ENCODE measurements at places on chromosomes 7 and 10. TPM values are rescaled to one million over a fixed set of nuclear protein-coding genes. Genes with fewer than 3 reads are reported as not detected.
A peak's percentile ranks its signal among the peaks of the same experiment; 100 is the strongest.

The NPTX2 gene
- total RNA-seq = 0.62 TPM

DNA sequence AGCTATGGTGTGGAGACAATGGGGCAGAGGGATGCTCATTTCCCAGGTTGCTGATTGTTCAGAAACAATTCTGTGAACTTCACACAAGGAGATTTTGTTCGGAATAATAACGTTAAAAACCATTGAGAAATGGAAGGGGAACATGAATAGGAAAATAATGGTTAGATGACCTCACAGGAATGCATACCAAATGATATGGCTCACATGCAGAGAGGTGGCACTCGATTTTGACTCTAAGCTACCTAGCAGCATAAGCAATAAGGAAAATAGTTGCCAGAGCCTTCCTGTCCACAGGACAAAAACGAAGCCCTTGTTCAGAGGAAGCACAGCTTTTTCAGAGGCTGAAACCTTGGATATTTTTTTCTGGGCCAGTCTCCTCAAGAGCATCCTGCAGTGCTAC, 293.1 kb downstream of the ZEB1 start:
- H3K4me1 ChIP-seq = peaks cover under 1% of the 10 kb centered on the region
- no peaks in the 10 kb centered on the region for H3K27me3 ChIP-seq
- H3K27ac ChIP-seq = no peak overlapping the region
- no peak for DNase-seq

DNA sequence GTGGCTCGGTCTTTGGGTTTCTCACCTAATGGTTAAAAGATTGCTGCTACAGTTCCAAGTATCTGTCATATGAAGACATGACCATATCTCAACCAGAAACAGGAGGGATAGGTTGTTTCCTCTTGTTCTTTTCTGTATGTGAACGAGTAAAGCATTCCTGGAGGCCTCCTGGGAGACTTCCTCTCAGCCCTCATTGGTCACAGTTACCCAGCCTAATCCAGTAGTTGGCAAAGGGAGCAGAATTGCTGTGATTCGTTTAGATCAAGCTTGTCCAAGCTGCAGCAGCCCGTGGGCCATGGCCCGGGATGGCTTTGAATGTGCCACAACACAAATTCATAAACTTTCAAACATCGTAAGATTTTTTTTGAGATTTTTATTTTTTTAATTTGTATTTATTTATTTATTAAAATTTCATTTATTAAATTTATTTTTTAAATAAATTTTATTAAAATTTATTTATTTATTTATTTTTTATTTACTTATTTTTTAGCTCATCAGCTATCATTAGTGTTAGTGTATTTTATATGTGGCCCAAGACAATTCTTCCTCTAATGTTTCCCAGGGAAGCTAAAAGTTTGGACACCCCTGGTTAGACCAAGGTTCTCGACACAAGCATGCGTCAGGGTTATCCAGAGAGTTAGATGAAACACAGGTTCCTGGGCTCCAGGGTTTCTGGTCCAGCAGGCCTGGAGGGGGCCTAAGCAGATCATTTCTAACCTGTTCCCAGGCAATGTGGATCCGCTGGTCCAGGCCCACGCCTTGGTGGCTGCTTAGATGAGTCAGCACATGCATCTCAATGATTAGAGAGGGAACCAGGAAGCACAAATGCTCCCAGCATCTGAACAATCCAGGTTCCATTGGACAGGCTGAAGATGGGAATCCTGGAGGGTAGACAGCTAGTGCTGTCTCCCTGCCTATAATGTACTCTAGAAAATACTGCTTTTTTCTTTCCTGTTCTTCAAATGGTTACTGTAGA, 25.6 kb downstream of the CDC123 start:
- peaks cover 67% of the 10 kb centered on the region for H3K36me3 ChIP-seq
- H3K4me3 ChIP-seq = no peak overlapping the region
- peaks cover 8% of the 10 kb centered on the region for H3K4me1 ChIP-seq
- no peaks in the 10 kb centered on the region for H3K27me3 ChIP-seq
- DNase-seq = no peak
- H3K27ac ChIP-seq = no peak overlapping the region

DNA sequence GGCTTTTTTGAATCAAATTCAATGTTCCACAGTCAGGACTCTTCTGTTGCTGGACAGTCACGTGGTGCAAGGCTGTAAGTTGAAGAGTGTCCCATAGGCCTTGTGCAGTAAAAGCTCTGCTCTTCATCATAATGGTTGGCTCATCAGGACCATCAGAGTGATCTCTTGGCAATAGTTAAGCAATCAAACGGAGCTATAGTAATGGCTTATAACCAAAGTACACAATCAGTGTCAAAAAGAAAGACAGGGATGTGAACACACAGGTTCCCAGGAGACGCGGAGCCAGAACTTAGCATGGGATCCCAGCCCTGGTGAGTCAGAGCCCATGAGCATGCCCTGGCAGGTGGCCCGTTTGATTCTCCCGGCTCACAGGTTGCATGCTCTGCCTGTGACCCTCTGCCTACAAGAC, 10.8 kb upstream of the GPNMB start:
- peaks cover 6% of the 10 kb centered on the region for H3K27me3 ChIP-seq
- no peak for DNase-seq
- no peak overlapping the region for H3K27ac ChIP-seq
- H3K4me1 ChIP-seq = no peaks in the 10 kb centered on the region
- H3K4me3 ChIP-seq = no peak overlapping the region

DNA sequence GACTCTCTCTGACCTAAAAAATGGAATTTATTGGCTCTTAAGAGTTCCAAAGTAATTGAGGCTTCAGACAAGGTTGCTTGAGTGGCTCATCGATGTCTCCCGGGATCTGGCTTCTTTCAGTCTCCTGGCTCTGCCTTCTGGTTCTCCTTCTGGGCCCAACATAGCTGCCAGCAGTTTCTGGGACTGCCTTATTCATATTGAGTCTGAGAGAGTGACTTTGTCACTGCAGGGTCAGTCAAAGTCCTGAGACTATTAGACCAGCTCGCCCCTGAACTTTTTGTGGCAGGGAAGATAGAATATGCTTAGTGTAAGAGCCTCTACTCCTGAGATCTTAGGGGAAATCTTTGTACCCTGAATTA, 94.0 kb downstream of the MMRN2 start:
- H3K27ac ChIP-seq = no peak overlapping the region
- no peak overlapping the region for H3K4me3 ChIP-seq
- no peaks in the 10 kb centered on the region for H3K27me3 ChIP-seq
- H3K36me3 ChIP-seq = no peaks in the 10 kb centered on the region

The RARRES2 gene
- 144 TPM for total RNA-seq

The SLC39A12 gene
- 0.41 TPM for total RNA-seq

The SEMA3C gene
- 34.8 TPM for total RNA-seq

DNA sequence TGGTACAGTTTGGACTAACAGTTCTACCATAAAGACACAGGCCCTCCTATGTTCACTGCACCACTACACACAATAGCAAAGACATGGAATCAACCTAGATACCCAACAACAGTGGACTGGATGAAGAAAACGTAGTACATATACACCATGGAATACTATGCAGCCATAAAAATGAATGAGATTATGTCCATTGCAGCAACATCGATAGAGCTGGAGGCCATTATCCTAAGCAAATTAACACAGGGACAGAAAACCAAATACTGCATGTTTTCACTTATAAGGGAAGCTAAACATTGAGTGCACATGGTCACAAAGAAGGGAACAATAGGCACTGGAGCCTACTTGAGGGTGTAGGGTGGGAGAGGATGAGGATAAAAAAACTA, 75.0 kb downstream of the MEST start:
- H3K4me3 ChIP-seq = no peak overlapping the region
- peak overlapping the region; percentile 40 for H3K27ac ChIP-seq
- H3K27me3 ChIP-seq = no peaks in the 10 kb centered on the region
- peaks cover 4% of the 10 kb centered on the region for H3K4me1 ChIP-seq
- DNase-seq = no peak

The SMURF1 gene
- 32.0 TPM for total RNA-seq

The FAM241B gene
- 5.0 TPM for total RNA-seq

- no peak for DNase-seq
- no peak overlapping the region for H3K4me3 ChIP-seq
- no peak overlapping the region for H3K27ac ChIP-seq
- no peaks in the 10 kb centered on the region for H3K4me1 ChIP-seq
- no peaks in the 10 kb centered on the region for H3K36me3 ChIP-seq
- H3K27me3 ChIP-seq = no peaks in the 10 kb centered on the region
These were observed 611.4 kb downstream of the TNS3 start for GRCh38 chr7:46970476-46970875.

- no peak overlapping the region for H3K4me3 ChIP-seq
- H3K36me3 ChIP-seq = no peaks in the 10 kb centered on the region
- no peaks in the 10 kb centered on the region for H3K27me3 ChIP-seq
- no peaks in the 10 kb centered on the region for H3K4me1 ChIP-seq
These were observed 181.4 kb downstream of the CUX1 start for GRCh38 chr7:101998906-101999240.

The SLC18A3 gene
- not detected for total RNA-seq

- H3K36me3 ChIP-seq = no peaks in the 10 kb centered on the region
- DNase-seq = no peak
- H3K27me3 ChIP-seq = no peaks in the 10 kb centered on the region
- no peak overlapping the region for H3K4me3 ChIP-seq
These were observed 936.6 kb downstream of the NRG3 start for GRCh38 chr10:82811621-82812020.

The CDC14C gene
- not detected for total RNA-seq

DNA sequence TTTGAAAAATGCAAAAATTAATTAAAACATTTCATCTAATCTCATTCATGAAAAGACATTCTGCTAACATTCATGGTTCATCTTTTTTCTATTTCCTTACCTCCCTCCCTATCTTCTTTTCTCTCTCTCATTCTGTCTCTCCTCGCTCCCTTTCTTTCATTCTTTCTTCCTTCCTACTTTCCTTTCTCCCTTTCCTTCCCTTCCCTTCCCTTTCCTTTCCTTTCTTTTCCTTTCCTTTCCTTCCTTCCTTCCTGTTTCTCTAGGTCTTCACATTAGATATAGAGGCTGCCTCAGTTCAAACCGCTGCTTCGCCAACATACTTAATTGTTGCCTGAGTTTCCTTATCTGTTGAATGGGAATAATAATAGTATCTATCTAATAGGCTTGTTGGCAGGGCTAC, 21.9 kb downstream of the SFRP4 start:
- no peaks in the 10 kb centered on the region for H3K4me1 ChIP-seq
- no peak for DNase-seq
- no peaks in the 10 kb centered on the region for H3K27me3 ChIP-seq
- no peaks in the 10 kb centered on the region for H3K36me3 ChIP-seq

DNA sequence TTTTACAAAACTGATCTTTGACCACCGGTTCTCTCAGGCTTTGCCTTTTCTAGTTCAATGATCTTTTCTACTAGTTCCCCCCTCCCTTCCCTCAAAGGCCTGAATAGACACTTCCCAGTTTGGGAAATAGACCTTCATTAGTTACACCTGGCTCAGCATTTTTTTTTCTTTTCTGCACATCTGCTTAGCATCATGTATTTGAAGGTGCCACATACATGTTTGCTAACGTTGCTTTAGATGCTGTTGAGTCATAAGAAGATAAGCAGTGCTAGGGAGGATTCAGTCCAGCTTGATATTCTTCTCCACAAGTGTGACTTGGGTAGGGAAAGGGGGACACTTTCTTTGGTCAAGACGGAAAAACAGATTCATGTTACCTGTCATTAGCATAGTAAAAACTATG, 78.3 kb downstream of the BICC1 start:
- peaks cover 7% of the 10 kb centered on the region for H3K4me1 ChIP-seq
- H3K27me3 ChIP-seq = no peaks in the 10 kb centered on the region
- no peak overlapping the region for H3K27ac ChIP-seq
- no peak overlapping the region for H3K4me3 ChIP-seq
